ENCODE measurements at places on chromosomes 6 and 20.

- DNase-seq, result peak; percentile 74
Measured at GRCh38 chr20:38221119-38221589, 39.4 kb downstream of the KIAA1755 start.

DNA sequence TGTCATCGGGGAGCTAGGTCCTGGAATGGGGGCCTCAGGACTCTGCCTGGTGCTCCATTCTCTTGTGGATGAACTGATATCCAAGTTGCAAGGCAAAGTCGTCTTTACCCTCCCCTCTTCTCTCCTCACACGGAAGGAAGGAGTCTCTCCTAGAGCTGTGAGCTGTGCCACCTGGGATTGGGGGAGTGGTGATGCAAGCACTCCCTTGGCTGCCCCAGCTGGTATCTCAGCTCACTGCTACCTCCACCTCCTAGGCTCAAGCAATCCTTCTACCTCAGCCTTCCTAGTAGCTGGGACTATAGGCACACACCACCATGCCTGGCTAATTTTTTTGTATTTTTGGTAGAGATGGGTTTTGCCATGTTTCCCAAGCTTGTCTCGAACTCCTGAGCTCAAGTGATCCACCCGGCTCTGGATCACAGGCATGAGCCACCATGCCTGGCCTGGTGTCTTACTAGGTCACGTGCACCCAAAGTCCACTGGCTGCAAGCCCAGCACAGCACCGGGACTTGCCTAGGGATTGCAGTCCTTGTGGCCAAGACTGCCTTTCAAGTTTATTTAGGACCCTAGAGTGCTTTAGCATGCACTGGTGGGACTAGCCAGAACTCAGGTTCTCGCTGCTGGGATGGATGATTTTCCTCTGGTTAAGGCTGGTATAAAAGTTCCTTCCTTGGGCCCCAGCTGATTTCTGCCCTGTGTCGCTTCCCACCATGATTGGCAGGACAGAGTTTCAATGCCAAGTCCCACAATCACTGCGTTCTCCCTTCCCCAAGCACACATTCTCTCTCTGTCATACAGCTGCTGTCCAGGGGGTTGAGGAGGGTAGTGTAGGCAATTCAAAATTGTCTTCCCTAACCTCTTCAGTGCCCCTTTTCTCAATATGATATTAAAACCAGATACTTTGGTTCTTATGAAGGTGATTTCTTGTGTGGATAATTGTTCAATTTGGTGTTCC lies 33.5 kb downstream of the SMAP1 start:
- no peak for DNase-seq

- DNase-seq, result no peak
Measured at GRCh38 chr6:20873425-20874190, 339.4 kb downstream of the CDKAL1 start.

DNA sequence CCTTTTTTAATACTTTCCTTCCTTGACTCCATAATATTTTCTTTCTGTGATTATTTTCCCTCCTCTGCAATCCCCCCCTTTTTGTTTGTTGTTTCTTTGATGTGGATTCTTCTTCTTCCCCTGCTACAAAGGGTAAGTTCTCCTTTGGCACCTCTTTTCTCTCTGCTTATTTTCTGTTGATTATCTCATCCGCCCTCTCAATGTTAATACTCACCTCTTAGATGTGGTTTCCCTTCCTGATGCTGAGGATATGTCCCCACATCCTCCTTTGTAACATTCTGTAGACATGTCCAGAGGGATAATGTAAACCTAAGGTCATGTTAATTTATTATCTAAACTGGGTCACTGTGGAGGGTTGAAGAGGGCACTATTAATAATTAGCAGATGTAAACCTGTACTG lies 17.7 kb downstream of the FLRT3 start:
- DNase-seq, result no peak

GRCh38 chr6:104095661-104096416 lies 763.9 kb downstream of the HACE1 start:
- no peak for DNase-seq
